ENCODE measurements at places on chromosomes 11 and 22.

- DNase-seq, result no peak
These were observed 73.4 kb downstream of the DEUP1 start for GRCh38 chr11:93403930-93404329.

GRCh38 chr22:35991168-35991567, 37.5 kb downstream of the RBFOX2 start:
- DNase-seq, result no peak

GRCh38 chr22:25941365-25941960, 199.5 kb downstream of the MYO18B start:
- no peak for DNase-seq

DNA sequence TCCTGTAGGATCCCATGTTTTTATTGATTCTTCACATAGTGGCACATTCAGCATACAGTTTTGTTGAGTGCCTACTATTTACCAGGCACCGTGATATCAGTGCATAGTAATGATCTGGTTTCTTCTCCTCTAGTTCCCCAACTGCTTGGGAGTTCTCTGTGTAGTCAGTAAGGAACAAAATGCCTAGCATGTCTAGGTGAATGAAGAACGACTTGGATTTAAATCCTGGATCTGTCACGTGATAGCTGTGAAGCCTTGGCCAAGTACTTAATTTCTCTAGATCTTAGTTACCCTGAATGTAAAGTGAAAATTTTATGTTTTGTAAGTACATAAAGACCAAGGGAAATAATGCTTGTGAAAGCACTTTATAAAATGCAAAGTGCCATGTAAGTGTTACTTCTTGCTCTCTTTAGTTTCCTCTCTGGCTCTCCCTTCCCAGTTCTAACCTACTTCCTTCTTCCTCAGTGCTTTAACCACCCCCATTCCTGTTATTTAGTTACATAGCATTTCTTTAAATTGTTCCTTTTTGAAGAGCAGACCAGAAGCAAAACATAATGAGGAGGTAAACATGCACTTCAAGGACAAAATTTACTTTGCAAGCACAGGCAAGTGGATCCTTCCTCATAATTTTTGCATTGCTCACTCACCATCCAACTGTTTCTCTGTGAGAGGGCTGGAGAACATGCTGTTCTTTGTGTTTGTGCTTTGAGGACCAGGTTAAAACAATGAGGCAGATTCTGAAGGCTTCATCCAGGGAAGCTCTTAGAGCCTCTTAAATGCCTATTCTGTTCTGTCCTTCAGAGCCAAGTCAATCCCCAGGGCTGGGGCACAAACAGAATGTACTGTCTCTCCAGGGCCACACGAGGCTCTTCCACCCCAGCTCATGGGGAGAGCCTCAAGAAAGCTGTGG, 353.9 kb upstream of the TENM4 start:
- DNase-seq, result no peak

GRCh38 chr22:24420977-24421343, 6.4 kb upstream of the ADORA2A start:
- no peak for DNase-seq

GRCh38 chr11:17605651-17606122, 58.6 kb downstream of the OTOG start:
- no peak for DNase-seq

- no peak for DNase-seq
These were observed 16.2 kb upstream of the NNMT start for GRCh38 chr11:114279792-114280546.

DNA sequence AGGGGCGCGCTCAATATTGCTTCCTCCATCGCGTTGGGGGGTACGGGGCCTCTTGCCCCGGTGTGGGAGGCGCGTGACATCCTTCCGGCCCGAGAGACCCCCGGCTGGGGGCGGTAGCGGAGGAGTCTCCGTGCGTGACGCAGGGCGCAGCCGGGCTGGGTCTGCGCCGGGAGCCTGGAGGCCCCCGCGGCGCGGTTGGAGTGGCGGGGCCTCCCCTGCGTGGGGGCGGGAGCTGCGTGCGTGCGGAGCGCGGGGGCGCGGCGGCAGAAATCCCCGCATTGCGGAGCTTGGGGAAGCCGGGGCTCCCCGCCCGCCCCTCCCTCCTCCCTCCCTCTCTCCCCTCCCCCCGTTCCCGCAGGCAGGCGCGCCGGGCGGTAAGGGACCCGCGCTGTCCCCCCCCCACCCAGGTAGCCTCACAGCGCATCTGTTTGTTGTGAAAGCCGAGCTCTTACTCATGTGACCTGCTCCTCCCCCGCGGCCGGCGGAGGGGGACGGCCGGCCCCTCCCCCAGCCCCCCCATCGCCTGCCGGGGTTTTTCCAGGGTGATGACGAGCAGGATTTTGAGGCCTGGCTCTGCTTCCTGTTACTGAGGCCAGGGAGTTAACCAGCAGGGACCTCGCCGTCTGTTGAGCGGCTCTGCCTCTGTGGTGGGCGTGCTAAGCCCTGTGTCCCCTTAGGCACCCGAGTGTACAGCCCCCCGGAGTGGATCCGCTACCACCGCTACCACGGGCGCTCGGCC, 1.6 kb downstream of the PIM3 start:
- DNase-seq, result peak; percentile 65

DNA sequence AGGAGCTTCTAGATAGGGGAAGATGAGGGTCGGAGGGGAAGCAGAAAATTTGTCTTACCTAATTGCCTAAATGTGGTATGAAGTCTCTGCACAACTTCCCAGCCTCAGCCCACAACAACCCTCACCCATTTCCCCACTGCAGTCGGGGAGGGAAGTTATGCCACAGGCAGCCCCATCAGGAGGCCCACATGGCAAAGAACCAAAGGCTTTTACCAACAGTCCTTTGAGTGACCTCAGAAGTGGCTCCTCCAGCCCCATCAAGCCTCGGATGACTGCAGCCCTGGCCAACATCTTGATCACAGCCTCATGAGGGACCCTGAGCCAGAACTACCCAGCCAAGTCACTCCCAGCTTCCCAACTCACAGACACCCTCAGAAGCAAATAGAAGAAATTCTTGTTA, 54.8 kb downstream of the CHST1 start:
- no peak for DNase-seq

- DNase-seq, result no peak
These were observed 8.9 kb downstream of the GDPD5 start for GRCh38 chr11:75516886-75517285.

GRCh38 chr22:27413702-27414101, 387.9 kb downstream of the MN1 start:
- no peak for DNase-seq

DNA sequence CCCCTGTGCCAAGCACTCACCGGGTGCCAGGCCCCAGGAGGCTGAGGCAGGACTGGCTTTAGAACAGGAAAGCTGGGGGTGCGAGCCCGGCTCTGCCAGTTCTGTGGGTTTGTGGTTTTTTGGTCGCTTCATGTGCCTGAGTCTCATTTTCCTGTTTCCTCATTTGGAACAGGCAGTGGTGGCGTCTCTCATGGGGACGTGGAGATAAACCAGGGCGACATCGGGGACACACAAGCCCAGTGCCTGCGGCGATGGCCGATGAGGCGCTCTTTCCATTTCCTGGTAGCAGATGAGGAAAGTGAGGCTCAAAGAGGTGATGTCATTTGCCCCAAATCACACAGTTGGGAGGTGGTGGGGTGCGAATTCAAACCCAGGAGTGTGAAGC, 20.8 kb upstream of the CHKA start:
- no peak for DNase-seq

DNA sequence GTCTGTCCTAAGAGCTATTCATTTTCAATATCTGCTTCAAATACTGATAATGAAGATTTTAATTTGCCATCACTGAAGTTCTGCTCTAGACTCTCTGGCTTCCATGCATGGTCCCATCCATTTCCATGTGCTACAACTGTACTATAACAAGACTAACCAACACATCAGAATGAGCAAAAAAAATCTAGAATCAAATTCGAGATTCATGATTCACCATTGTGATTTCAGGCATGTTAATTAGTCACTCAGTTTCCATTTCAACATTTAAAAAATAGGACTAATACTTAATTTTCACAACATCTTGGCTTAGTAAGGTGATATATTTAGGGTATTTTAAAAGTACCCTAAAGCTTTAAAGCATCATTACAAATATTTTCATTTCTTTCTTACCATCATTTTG, 22.8 kb downstream of the PICALM start:
- DNase-seq, result no peak

DNA sequence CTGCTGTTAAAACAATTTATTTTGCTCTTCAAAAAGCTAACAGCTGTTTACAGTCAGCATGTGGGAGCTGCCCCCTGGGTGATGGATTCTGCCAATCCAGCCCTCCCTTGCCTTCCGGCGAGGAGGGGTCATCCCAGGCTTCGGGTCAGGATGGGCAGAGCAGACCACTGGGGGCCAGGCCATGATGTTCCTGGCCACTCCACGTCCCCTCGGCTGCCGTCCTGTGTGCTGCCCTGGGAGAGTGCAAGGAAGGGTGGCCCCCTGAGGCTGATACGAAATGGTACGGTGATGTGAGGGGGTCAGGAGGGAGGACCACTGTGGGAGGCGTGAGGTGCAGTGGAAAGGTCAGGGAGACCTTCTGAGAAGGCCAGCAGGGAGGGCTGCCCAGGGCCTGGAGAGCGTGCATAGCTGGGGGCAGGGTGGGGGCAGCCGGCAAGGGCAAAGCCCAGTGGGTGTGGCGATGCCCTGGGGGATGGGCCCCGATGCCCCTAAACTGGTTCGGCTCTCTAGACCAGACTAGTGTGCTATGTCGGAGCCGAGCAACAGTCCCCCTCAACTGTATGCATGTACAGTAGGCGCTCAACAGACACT, 41.3 kb downstream of the RTN4R start:
- DNase-seq, result no peak

- no peak for DNase-seq
These were observed 226.1 kb upstream of the NARS2 start for GRCh38 chr11:78800756-78801155.

DNA sequence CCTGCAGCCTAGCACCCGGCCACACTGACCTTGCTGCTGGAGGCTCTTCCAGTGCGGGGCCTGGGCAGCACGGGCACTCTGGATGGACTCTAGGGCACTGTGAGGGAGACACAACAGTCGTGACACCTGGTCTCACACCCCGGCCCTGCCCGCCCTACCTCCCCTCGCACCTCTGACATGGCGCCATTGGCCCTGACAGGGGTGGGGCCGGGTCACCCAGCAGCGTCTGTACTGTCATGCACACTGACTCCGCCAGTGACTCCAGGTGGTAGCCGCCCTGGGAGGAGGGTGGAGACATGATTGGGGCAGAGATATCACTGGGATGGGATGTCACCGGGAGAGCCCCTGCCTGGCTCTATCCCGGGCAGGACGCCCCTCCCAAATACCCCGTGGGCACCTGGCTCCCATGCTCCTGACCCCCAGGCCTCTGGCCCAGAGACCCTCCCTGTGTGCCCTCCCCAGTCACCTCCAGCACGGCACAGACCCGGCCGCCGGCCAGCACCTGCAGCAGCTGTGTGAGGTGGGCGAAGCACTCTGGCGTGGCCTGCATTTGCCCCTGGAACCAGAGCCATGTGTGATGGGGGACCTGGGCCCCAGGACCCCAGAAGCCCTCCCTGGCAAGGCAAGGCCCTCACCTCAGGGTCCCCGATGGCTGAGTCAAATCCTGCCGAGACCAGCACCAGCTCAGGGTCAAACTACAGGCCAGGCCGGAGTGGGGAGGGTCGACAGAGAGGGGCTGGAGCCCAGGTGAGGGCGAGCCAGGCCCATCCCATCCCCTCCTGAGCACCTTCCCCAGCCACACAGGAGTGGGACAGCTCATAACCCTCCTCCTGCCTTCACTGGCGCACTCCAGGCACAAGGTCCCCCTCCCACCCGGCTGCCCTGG, 2.6 kb downstream of the HDAC10 start:
- DNase-seq, result no peak

DNA sequence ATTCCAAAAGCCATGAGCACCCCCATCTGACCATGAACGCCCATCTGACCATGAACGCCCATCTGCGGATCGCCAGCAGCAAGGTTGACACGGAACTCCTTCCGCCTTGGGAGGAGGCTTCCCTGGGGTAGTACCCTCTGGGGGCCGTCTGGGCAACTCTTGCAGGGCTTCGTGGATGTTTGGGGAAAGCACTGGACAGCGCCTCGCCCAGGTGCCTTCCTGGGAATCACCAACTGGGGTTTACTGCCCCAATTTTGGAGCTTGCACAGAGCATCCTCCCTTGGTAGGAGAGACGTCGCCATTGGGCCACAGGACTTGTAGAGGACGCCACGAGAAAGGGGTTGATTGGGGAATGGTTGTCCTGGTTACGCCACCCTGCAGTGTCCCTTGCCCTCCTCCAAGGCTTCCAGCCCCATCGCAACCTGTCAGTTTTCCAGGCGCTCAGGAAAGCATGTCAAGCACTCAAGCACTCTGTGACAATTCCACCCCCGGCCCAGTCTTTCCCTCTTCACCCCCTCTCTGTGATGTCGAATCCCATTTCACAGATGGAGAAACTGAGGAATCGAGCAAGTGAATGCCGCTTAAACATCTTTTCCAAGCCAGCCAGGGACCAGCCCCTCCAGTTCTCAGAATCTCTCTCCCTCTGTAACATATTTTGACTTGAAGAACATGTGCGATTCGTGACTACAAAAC, 914 bp upstream of the PRDM11 start:
- no peak for DNase-seq

DNA sequence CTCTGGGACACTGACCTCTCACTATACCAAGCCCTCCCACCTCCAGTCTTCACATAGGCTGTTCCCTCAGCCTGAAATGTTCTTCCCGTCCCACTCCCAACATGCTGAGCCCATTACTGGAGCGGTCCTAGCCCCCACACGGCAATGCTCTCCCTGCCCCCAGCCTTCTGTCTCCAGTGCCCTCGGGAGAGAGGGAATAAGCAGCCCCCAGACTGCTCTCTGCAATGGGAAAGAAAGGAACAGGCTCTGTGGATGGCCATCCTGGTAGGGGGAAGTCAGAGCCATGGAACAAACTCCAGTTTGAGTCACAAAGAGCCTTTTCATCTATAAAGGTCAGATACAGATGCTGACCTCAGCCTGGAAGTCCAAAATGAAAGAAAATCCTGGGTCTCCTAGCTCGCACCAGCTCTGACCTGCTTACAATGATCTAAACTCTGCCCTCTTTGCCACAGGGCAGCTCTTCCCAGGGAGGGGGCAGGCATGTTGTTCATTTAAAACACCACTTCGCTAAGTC, 62.6 kb downstream of the FLRT1 start:
- DNase-seq, result no peak

GRCh38 chr22:17161991-17162390, 2.9 kb upstream of the HDHD5 start:
- DNase-seq, result no peak

DNA sequence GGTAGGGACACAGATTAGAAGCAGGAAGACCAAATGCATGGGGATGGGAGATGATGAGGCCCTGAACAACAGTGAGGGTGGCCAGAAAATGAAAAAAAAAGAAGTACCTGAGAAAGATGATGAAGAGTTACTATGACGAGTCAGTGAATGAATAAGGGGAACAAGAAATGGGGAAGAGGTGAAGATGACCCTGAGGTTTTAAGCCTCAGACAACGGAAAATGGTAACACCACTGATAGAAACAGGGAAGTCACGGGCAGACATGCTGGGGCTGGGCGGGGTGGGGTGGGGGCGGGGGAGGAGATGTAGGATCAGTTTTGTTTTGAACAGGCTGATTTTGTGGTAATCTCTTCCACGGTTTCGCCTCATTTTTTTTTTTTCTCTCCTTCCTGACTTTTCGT, 205.1 kb upstream of the CADM1 start:
- DNase-seq, result no peak

- peak; percentile 6 for DNase-seq
These were observed 182.4 kb upstream of the LARGE1 start for GRCh38 chr22:34102633-34103032.

- DNase-seq, result no peak
These were observed 32.6 kb downstream of the KIAA0930 start for GRCh38 chr22:45207981-45208664.

- DNase-seq, result peak; percentile 11
These were observed 3.7 kb upstream of the NUCB2 start for GRCh38 chr11:17272801-17273200.
